ENCODE measurements at places on chromosomes 11 and 22.

- DNase-seq: no peak
These were observed 25.0 kb upstream of the RPS13 start for GRCh38 chr11:17102462-17102861.

GRCh38 chr11:33936725-33937604, 45.1 kb upstream of the LMO2 start:
- DNase-seq: no peak

DNA sequence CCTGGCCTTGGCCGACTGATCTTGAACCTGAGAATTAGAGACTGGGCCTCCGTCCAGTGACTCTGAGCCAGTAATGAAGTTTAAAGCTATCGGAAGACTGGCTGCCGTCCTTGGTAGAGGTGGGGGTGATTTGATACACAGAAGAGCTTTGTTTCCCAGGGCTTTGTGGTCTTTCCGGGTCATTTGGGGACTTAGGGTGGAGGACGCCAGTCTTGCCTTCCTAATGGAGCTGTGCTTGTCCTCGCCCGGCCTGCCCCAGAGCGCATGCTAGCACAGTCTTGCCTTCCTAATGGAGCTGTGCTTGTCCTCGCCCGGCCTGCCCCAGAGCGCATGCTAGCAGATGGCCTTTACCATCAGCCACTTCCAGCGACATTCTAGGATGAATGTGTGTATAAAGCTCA, 65.8 kb downstream of the ST3GAL4 start:
- no peak for DNase-seq

- no peak for DNase-seq
These were observed 15.0 kb downstream of the SLC35E4 start for GRCh38 chr22:30650508-30651116.

- no peak for DNase-seq
These were observed 107.8 kb downstream of the ZBTB16 start for GRCh38 chr11:114167355-114167754.

GRCh38 chr11:121576531-121576930, 123.8 kb upstream of the SORL1-AS1 start:
- no peak for DNase-seq

- no peak for DNase-seq
These were observed 314.0 kb downstream of the NTM start for GRCh38 chr11:131684111-131685060.

- DNase-seq: no peak
These were observed 261.6 kb upstream of the CADM1 start for GRCh38 chr11:115765803-115766239.

DNA sequence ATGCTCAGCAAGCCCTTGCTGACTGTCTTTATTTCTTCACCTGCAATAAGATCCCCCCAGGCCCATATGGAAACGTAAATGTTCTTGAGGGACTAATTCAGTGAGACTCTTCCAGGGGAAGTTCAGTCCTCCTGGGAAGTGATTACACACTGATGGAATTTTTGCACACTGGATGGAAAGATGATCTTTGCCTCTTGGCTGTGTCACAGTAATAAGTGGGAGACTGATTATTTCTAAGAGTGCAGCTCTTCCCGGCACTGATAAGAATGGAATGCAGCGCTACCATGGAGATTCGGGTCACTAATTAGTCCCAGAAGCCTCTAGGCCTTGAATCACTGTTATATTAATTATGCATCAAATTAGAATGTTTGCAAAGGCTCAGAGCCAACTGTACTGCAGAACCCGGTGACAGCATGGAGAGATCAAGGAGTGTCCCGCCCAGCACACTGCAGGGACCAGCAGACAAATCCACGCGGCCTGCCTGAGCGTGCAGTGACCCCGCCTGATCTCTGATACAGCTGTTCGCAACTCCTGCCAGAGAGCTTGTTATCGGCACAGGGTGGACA, 178.3 kb downstream of the SNX19 start:
- DNase-seq: no peak

- DNase-seq: no peak
These were observed 8.1 kb downstream of the RPL27A start for GRCh38 chr11:8690374-8691342.

GRCh38 chr11:67606093-67606491, 644 bp upstream of the NDUFV1 start:
- no peak for DNase-seq

- no peak for DNase-seq
These were observed 23.4 kb upstream of the GRAMD4 start for GRCh38 chr22:46596819-46597218.

DNA sequence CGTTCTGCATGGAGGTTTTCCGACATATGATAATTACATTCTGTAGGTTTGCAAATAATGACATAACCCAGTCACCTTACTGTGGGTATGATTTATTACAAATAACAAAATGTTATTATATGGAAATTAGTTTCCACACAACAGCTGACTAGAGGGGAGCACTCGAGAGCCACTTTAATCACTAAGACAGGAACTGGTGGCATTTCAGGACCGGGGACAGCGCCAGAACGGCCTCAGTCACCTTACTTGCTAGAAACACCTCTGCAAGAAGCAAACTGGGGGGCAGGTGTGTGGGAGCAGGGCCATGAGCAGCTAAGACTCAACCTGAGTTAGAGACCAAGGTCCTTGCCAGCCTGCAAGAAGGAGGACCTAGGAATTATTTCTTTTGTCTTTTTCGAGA, 199.9 kb downstream of the DSCAML1 start:
- no peak for DNase-seq

GRCh38 chr11:109507331-109507730, 85.3 kb downstream of the C11orf87 start:
- DNase-seq: no peak

GRCh38 chr11:71281831-71282230, 29.5 kb upstream of the SHANK2 start:
- DNase-seq: no peak

- no peak for DNase-seq
These were observed 57.9 kb upstream of the NCAM1 start for GRCh38 chr11:112903340-112903739.
